ENCODE measurements at places on chromosomes 7 and 10.
A peak's percentile ranks its signal among the peaks of the same experiment; 100 is the strongest.

DNA sequence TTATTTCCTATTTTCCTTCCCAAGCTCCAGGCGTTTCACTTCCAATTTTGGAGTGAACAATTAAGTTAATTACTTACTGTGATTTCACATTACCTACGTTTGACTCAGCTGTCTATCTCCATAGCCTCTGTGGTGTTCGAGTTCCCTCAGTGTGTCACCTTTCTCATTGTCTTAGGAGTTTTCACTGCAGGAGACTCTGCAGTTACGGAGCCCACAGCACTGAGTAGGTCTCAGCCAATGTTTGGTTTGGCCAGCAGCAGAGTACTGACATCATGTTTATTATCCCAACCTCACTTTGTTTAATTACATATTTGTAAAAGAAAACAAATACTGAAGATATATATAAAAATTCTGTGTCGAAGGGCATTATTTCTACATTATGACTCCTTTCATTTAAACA, 1123.9 kb downstream of the CNTNAP2 start:
- DNase-seq = no peak

GRCh38 chr10:10872764-10873163, 144.9 kb upstream of the CELF2 start:
- no peak for DNase-seq

DNA sequence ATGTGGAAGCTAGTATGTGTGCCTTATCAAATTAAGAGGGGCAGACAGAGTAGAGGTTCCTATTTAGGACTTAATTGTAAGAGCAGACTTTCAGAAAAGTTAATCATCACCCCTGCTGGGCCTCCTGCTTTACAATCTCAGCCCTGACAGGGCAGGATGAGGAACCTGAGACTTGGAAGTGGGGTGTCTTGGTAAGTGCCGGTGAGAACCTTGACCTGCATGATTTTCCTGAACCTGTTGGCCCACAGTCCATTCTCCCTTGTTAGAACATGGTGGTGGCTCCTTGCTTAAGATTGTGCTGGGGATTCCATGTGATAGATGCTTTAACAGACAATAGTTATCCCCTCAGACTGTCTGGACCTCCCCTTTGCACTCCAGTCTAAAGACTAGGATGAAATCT, 141.7 kb upstream of the TMEM72 start:
- no peak for DNase-seq

- DNase-seq = peak; percentile 81
Observed at GRCh38 chr10:28970231-28970630, 292.9 kb downstream of the BAMBI start.

- DNase-seq = peak; percentile 60
Observed at GRCh38 chr7:135980665-135981180, 3.6 kb upstream of the MTPN start.

GRCh38 chr10:22704942-22705341, 9.4 kb downstream of the PIP4K2A start:
- DNase-seq = no peak

DNA sequence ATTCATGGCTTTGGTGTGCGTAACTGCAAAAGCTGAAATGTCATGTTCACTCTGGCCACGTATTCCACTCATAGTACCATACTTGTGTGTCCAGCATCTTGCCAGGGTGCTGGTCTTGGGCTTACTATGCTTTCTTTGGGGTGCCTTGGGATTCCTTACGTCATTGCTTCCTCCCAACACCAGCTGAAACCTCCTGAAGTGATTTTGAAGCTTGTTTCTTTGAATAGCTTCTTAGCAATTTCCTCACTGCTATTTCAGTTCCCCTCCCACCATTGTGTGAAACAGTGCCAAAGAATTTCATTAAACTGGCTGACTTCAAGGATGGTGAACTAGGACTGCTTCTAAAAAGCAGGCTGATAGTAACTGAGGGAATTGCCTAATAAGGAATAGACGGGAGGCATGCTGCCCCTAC, 36.9 kb downstream of the ENTPD1 start:
- DNase-seq = peak; percentile 88

GRCh38 chr7:149253665-149254064, 8.3 kb upstream of the ZNF783 start:
- no peak for DNase-seq

DNA sequence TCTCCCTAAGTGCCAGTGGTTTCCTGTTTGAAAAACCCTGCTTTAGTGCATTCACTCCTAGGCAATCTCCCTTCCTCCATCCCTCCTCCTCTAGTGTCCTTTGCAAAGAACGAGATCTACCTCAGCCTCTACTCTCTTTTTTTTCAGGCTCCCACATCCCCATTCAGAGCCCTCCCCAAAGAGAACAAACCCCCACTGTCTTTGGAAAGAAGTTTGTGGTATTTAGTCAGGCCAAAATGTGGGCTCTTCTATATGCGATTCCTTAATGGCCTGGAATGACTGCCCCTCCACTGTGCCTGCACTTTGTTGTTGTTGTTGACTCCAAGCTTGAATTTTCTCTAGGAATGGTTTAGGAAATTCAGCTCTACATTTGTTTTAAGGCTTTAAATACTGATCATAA, 36.3 kb downstream of the PALS2 start:
- DNase-seq = no peak

DNA sequence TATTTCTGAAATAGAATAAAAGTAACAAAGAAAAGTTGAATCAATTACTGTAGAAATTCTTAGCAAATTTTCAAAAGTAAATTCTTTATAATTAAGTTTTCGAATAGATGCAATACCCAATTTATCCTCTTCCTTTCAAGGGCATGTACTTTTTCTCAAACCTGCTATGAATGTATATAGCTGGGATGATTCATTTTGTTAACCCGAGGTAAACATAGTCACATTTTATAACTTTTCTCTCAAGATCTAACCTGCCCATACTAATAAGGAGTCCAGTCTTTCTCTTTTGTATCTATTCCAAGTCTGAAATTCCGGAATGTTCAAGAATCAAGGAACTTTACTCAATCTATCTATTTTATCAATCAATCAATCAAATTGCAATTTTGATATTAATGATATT, 1072.9 kb downstream of the REEP3 start:
- DNase-seq = no peak

DNA sequence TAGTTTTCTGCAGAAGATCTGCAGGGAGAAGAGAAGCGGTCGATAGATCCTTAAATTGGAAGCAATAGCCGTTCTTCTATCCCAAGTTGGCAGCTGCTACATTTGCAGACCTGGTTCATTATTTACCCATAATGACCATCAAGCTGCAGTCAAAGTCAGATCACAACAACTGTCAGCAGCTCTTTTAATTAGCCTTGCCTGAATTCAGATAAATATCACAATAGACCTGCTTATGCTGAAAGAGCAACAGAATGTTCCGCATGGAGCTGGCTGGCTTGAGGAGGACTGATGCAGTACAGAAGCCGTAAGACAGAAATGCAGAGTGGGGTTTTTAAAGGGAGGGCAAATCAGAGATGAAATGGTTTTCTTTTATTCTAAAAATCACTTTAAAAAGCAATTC, 109.4 kb downstream of the HIBADH start:
- no peak for DNase-seq

DNA sequence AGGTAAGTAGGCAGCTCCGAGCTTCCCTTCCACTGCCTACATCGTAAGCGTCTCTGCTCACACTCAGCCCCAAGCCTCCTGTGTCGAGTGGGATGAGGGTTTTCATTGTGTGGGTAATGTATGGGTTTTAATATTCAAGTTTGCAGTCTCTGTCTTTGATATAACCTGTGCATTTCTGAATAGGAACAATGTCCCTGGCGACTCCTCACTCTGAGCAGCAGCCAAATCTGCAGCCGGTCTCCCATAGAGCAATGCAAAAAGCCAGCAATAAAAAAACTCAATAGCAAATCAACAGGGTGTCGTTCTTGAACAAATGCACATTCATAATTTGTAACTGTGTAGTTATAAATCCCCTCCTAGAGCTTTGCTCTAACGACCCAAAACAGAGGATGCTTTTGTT, 33.4 kb downstream of the PPP1R17 start:
- no peak for DNase-seq

- DNase-seq = no peak
Observed at GRCh38 chr7:48443051-48443450, 271.8 kb downstream of the ABCA13 start.

DNA sequence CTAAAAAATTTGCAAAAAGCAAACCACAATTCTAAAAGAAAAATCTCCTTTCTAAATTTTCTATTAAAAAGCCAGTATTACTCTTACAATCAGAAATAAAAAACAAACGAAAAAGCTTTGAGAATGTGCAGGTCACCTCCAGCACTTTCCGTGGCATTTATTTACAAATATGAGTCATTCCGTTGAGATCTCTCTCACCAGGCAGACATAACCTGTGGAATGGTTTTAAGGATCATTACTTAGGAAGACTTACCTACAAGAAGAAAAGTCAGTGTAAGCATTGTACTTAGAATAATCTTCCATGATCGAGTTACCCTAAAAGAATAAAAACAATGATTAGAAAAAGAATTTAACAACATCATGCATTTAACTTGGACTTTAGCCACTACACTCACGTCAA, 3.3 kb downstream of the SUN3 start:
- DNase-seq = no peak

DNA sequence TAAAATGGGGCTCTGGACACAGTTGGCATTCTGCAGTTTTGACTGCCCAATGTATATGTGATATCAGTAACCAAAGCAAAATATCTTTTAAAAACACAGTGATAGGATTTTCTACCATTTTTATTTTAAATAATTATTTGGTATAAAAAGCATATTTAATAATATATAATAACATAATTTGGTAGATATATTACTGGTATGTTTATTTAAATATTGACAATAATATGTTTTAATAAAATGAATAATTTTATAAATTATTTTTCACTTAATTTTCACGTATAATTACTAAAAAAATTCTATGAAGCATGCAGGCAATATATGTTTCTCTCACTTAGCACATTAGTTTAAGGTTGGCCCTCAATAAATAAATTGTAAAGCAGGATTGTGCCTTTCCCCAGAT, 269.1 kb downstream of the PRKG1 start:
- no peak for DNase-seq

GRCh38 chr10:119285495-119286267, 78.3 kb downstream of the GRK5 start:
- DNase-seq = no peak

DNA sequence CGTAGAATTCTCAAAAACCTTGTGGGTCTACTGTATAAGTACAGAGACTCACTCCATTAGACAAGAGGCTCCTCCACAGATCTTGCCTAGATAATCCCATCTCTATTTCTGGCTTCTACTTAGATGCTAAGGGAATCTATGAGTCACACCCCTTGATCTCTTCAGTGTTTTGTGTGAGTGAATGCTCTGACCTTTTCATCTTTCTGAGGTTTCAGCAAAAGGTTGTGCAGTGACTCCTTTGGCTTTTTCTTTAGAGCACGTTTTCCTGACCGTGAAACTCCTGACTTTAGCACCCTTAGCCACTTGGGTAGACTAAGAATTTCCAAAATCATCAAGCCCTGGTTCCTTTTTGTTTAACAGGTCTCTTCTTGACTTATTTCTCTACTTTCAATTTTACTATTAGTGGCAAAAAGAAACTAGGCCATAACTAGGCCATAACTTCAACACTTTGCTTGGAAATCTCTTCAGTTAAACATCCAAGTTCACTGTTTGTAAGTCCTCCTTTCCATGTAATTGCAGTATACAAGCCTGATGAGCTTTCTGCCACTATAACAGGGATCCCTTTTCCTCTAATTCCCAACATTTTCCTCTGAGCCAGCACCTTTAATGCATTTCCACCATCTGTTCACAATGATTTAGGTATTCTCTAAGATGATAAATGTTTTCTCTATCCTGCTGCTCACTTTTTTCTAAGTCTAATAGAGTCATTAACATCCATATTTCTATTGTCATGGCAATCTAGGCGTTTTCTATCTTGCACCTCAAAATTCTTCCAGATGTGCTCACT, 19.4 kb downstream of the COPG2 start:
- peak; percentile 34 for DNase-seq

GRCh38 chr7:2979951-2980350, 63.7 kb downstream of the CARD11 start:
- DNase-seq = no peak

GRCh38 chr10:5659702-5660528, 6.5 kb downstream of the ASB13 start:
- DNase-seq = peak; percentile 43

- DNase-seq = no peak
Observed at GRCh38 chr10:78281627-78282026, 248.0 kb downstream of the RPS24 start.

- DNase-seq = no peak
Observed at GRCh38 chr10:114079421-114079820, 35.8 kb downstream of the ADRB1 start.

DNA sequence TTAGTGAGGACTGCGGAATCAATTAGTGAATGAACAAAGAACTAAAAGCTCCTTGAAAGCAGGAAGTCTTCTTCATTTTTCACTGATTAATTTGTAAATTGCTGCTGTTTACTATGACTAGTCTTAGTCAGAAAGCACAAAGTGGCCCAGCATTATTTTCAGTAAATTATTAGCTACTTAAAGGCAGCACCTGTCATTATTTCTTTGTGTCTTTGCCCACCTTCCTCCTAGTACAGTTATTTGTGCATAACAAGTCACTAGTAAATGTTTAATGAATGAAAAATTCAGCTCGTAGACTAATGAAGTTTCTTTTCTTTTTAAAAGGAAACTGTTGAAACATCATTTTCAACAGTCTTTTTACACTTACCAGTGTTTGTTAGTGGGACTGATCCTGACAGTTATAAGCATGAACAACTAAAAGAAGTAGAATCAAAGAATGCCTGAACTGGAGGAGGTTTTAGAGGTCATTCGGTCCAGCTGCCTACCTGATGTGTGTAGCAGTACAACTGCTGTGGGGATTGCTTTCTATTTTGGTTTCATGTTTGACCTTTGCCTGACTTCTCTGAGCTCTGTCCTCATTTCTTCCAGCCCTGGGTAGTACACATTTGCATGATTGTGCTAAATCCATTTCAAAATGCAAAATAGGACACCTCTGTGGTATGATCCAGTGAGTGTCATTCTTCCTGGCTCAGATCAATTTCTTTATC, 140.0 kb upstream of the PHYHIPL start:
- no peak for DNase-seq

DNA sequence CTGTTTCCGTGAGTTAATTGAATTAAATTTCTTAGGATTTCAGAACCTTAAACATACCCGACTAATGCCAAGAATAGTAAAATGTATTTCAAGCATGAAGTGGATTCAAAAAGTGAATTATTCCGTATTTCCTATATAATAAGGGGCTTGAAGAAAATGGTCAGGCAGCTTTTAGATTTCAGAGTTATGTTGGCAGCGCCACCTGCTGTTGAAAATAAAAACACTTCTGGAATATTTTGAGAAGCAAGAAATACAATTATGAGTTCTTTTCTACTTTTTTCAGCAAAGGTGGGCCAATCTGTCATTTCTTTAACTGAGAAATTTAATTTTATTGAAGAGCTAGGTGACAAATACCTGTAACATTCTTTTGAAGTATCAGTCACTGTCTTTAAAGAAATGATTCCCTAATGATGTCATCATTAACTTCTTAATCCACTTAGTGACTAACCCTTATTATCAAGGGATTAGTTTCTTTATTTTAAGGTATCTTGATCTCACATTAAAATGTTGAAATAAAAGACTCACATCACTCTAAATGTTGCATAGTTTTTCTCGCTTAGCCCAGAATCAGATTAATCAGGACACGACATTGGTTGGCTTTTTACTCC, 36.6 kb upstream of the AGR3 start:
- peak; percentile 71 for DNase-seq

GRCh38 chr10:77685432-77685831, 47.8 kb upstream of the KCNMA1 start:
- no peak for DNase-seq
